ENCODE measurements at places on chromosomes 5 and 9.
A peak's percentile ranks its signal among the peaks of the same experiment; 100 is the strongest.

- DNase-seq = no peak
Measured at GRCh38 chr9:109601181-109601580, 103.1 kb upstream of the PTPN3 start.

DNA sequence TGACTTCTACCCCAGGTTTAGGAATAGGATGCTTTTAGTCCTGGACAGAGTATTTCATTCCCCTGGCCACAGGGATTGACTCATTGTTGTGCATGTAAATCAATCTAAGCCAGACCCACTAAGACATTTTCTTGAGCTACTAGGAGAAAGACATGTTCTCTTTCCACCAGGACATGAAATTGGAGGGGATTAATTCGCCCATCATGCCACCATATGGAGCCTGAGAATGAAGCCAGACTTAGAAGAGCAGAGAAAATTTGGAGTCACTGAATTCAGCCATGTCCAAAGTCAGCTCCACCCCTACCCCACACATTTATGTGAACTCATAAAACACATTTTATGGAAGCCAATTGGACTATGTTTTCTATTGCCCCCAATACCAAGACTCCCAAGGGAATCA is 322.5 kb downstream of the NFIB start:
- DNase-seq = no peak

GRCh38 chr9:132901858-132902831 is 23.4 kb downstream of the SPACA9 start:
- DNase-seq = peak; percentile 63

GRCh38 chr9:13181652-13182051 is 97.8 kb downstream of the MPDZ start:
- no peak for DNase-seq

DNA sequence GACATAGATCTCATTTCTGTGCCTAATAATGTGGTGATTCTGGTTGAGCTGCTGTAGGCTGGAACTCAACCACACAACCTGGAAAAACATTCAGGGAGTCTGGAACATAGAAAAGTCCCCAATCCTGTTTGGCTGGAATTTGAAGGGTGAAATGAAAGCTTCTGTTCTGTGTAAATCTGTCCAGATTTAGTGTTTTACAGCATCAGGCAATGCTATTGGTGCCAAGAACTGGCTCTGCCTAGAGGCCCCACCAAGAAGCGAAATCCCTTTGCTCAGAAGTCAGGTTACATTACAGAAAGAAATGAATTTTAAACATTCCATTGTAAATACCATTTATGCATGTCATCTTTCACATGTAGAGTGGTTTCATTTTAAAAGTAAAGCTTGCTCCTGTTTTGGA is 56.3 kb downstream of the TMEM174 start:
- no peak for DNase-seq

GRCh38 chr9:505741-506059 is 291.0 kb downstream of the DOCK8 start:
- no peak for DNase-seq

GRCh38 chr9:113577525-113578261 is 114.2 kb downstream of the RGS3 start:
- no peak for DNase-seq

GRCh38 chr9:87120610-87121009 is 173.3 kb upstream of the GAS1 start:
- no peak for DNase-seq
